ENCODE measurements at places on chromosomes 7 and 10.

- H3K27me3 ChIP-seq: no peaks in the 10 kb centered on the region
- peaks cover 8% of the 10 kb centered on the region for H3K36me3 ChIP-seq
- peaks cover 10% of the 10 kb centered on the region for H3K4me1 ChIP-seq
- H3K4me3 ChIP-seq: no peak overlapping the region
Measured at GRCh38 chr10:104209575-104210198, 22.5 kb downstream of the CFAP43 start.

GRCh38 chr10:77629775-77630506 is 7.7 kb downstream of the KCNMA1 start:
- H3K4me3 ChIP-seq: no peak overlapping the region
- H3K27ac ChIP-seq: no peak overlapping the region
- no peak for DNase-seq
- no peaks in the 10 kb centered on the region for H3K36me3 ChIP-seq
- peaks cover 40% of the 10 kb centered on the region for H3K4me1 ChIP-seq
- H3K27me3 ChIP-seq: peaks cover 29% of the 10 kb centered on the region

GRCh38 chr7:100972002-100972347 is 2.6 kb downstream of the MUC12 start:
- H3K4me3 ChIP-seq: no peak overlapping the region
- H3K4me1 ChIP-seq: peaks cover 24% of the 10 kb centered on the region
- H3K27ac ChIP-seq: no peak overlapping the region
- no peaks in the 10 kb centered on the region for H3K36me3 ChIP-seq
- DNase-seq: no peak
- H3K27me3 ChIP-seq: peaks cover 74% of the 10 kb centered on the region

- H3K4me3 ChIP-seq: no peak overlapping the region
- H3K36me3 ChIP-seq: no peaks in the 10 kb centered on the region
- DNase-seq: no peak
- peaks cover 11% of the 10 kb centered on the region for H3K4me1 ChIP-seq
Measured at GRCh38 chr7:55508221-55509011, 63.9 kb downstream of the VOPP1 start.

GRCh38 chr10:125868372-125868975 is 12.6 kb downstream of the DHX32 start:
- H3K27me3 ChIP-seq: no peaks in the 10 kb centered on the region
- H3K36me3 ChIP-seq: peaks cover 28% of the 10 kb centered on the region
- H3K27ac ChIP-seq: no peak overlapping the region
- no peaks in the 10 kb centered on the region for H3K4me1 ChIP-seq

Data from nephron progenitor cell (in vitro differentiated cells).